ENCODE measurements at places on chromosomes 3 and 15.

DNA sequence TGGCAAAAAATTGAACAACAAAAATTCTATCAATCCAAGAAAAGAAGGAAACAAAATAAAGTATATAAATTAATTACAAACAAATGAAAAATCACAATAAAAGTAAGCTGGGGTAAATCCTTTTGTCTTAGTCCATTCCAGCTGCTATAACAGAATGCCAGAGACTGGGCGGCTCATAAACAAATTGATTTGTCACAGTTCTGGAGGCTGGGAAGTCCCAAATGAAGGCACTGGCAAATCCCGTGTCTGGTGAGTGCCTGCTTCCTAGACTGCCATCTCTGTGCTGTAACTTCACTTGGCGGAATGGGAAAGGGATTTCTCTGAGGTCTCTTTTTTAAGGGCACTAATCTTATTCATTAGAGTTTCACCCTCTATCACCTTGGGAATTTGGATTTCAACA, 53.6 kb upstream of the RPL35A start:
- peaks cover 6% of the 10 kb centered on the region for H3K4me1 ChIP-seq
- no peak overlapping the region for H3K4me3 ChIP-seq
- DNase-seq: no peak
- H3K27me3 ChIP-seq: no peaks in the 10 kb centered on the region
- no peaks in the 10 kb centered on the region for H3K36me3 ChIP-seq

DNA sequence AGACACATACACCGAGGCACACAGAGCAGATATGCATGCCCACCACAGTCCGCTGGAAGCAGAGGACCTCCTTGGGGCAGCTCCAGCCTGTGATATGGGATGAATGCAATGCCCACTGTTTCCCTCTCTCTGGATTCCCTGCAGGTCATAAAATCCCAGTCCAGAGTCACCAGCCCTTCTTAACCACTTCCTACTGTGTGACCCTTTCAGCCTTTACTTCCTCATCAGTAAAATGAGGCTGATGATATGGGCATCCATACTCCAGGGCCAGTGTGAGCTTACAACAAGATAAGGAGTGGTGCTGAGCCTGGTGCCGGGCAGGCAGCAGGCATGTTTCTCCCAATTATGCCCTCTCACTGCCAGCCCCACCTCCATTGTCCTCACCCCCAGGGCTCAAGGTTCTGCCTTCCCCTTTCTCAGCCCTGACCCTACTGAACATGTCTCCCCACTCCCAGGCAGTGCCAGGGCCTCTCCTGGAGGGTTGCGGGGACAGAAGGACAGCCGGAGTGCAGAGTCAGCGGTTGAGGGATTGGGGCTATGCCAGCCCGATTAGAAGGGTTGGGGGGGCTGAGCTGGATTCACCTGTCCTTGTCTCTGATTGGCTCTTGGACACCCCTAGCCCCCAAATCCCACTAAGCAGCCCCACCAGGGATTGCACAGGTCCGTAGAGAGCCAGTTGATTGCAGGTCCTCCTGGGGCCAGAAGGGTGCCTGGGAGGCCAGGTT, at the start of gene GNAT1:
Gene GNAT1 (plus strand): TSS at position 675 of the 725 bp plus-strand sequence. CDS start 116 bp downstream, outside the sequence.
- no peak for DNase-seq
- H3K27me3 ChIP-seq: no peaks in the 10 kb centered on the region
- H3K27ac ChIP-seq: no peak within 1 kb of the TSS
- peaks cover 34% of the 10 kb centered on the region for H3K4me1 ChIP-seq

DNA sequence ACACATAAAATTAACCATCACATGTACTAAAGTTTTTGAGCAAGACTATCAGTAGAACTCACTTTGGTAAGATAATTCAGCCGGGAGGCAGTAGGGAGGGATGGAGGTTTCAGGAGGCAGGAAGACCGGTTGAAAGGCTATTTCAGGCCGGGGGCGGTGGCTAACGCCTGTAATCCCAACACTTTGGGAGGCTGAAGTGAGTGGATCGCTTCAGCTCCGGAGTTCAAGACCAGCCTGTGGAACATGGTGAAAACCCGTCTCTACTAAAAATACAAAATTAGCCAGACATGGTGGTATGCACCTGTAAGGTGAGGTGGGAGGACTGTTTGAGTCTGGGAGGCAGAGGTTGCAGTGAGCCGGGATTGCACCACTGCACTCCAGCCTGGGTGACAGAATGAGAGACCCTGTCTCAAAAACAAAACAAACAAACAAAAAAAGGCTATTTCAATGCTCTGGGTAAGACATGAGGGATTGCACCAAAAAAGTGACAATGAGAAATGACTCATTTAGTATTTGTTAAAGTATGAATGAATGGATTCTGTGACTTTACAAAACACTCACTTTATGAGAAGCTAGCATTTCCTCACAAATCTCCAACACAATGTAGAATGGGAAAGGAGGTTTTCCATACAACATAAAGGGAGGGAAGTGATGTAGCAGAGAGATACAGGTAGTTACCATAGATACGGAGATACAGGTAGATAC, 43.9 kb downstream of the SH3BP5 start:
- no peak overlapping the region for H3K4me3 ChIP-seq
- H3K4me1 ChIP-seq: peaks cover 13% of the 10 kb centered on the region
- H3K27me3 ChIP-seq: no peaks in the 10 kb centered on the region

DNA sequence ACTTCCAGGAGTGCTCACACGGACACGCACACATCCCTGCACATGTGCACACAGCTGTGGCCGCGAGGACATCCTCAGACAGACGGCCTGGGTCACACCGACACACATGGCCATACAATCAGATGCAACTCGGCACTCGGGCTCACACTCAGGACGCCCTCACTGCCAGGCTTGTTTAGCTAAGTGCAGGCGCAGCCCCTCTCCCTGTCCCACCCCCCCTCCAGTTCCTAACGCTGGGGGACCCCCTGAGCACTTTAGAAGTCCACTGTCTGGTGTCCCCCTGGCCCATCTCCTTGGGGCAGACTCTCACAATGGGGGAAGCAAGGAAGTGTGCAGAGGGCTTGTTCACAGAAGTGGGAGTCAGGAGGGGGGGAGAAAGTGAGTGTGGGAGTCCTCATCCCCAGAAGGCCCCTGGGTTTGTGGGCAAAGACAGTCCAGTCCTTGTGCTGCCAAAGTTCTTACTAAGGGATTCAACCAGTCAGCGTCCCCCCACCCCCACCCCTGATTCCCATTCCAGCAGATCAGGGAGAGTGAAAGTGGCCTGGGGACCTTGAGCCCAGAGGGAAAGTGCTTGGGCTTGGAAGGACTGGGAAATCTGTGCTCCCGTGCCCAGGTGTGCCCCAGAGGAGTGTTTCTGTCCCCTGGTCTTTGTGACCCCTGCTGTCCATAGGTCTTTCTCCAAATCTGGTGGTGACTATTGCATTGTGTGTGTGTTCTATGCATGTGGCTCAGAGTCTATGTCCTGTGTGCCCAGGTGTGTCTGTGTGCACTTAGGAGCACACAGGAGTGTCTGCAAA, 767 bp upstream of the GATA2 start:
- H3K27me3 ChIP-seq: no peaks in the 10 kb centered on the region
- peaks cover 65% of the 10 kb centered on the region for H3K4me1 ChIP-seq
- no peak overlapping the region for H3K27ac ChIP-seq
- H3K36me3 ChIP-seq: no peaks in the 10 kb centered on the region

Measured in body of pancreas (tissue), 4 donors.